ENCODE measurements at places on chromosomes 16 and 17.

GRCh38 chr16:27973678-27974077 lies 89.8 kb downstream of the GSG1L start:
- no peak for DNase-seq

DNA sequence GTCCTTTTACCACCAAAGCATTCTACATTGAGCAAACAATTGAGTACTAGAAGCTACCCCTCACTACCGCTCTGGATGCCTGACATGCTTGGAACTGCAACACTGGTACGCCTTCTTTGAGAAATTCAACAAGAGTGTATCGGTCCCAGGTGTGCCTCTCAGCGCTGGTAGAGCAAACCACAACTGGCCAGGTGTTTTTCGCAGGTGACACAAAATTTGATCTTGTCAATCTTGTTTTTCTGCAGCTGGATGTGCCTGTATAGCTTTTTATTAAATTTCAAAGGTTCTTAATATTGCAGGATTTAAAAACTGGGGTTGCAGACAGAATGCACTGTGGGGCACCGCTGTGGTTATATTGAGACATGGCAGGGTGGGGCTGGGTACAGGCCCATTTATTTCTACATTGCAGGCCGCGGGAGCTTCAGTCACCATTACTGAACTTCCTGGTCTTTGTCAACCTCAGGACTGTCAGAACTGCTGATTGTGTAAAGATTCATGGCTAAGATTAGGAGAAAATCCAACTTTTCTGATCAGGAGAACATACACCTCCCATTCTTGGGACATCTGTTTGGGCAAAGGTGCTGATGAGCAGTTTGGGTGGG lies 4.5 kb upstream of the SNX20 start:
- DNase-seq = no peak

DNA sequence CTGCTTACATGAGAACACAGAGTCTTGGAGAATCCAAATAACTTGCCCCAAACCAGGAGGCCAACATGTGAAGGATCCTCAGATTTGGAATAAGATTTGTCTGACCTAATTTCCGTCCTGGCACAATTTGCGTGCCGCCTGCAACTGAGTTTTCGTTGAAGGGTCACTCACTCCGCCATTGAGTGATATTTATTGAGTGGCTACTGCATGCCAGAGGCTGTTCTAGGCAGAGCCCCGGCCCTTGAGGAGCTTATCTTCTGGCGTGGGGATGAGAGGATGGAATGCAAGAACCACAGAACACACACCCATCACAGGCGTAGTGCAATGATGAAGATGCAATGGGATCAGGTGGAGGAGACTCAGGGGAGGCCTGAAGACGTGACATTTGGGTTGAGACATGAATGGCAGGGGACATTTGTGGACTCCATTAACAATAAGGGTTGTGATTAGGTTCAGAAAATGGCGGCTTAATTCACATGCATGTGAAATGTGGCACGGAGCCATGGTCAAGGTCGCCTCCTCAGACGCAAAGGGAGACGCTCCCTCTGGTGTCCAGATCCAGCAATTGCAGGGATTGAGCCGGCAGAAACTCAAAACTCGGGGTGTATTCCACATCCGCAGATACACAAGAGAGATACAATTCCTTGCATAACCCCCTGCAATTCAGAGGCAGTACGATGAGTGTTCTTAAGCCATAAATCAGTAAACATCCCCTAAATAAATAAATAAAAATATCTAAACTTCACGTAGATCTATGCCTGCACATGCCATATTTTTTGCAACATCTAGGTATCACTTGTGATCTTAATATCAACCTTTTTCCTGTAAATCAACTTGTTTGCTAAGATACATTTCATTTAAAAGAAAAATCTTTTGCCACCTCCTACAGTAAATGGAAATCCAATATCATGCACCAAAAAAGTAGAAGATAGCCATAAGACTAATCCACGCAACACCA lies 57.9 kb upstream of the CACNG4 start:
- no peak for DNase-seq

DNA sequence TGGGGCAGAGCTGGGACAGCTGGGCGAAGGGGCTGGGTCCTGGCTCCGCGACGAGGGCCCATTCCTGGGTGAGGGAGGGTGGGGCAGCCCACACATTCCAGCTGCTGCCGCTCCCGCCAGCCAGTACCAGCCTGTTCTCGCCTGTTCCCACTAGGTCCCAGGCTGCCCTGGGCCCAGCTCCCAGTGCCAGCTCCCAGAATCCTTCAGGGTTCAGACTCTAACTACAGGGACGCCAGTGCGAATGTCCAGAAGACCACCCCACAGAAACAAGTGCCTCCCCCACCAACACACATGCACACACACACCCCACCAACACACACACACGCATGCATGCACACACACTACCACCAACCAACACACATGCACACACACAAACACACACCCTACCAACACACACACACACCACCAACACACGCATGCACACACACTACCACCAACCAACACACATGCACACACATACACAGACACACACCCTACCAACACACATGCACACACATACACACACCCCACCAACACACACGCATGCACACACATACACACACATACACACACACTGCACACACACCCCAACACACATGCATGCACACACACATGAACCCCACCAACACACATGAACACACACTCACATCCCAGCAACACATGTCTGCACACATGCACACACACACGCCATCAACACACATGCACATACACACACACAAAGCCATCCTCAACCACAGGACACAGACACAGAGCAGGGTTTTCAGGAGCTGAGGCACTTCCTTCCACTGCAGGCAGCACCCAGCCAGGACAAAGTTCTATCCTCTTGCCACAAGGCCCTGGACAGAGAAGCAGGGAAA lies 27.5 kb upstream of the KRT17 start:
- DNase-seq = no peak

- DNase-seq = no peak
Measured at GRCh38 chr17:28396635-28397239, 9.3 kb downstream of the SLC46A1 start.

DNA sequence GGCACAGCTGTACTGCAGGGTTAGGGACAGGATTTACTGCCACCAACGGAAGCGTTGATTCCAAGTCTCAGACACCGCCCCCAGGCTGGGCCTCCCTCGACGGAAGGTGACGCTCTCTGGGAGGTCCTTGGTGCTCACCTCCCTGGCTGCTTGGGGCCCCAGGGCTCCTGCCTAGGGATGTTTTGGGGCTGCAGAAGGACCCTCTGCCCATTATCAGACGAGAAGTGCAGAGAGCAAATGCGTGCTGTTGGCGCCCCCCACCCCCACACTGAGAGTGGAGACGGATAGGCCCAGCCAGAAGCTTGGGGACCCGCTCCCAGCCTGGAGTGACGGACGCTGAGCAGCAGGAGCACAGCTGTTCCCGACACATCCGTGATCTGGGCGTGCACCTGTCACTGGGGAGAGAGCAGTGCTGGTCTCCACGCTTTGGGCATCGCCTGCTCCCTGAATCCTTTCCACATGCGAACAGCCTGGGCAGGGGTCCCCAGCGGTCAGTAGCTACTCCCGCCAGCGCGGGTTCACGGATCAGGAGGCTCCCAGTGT lies 5.1 kb upstream of the SOX8 start:
- DNase-seq = no peak

- no peak for DNase-seq
Measured at GRCh38 chr17:81294512-81295030, 536 bp downstream of the SLC38A10 start.

GRCh38 chr17:19987897-19988296 lies 10.3 kb upstream of the AKAP10 start:
- DNase-seq = no peak

DNA sequence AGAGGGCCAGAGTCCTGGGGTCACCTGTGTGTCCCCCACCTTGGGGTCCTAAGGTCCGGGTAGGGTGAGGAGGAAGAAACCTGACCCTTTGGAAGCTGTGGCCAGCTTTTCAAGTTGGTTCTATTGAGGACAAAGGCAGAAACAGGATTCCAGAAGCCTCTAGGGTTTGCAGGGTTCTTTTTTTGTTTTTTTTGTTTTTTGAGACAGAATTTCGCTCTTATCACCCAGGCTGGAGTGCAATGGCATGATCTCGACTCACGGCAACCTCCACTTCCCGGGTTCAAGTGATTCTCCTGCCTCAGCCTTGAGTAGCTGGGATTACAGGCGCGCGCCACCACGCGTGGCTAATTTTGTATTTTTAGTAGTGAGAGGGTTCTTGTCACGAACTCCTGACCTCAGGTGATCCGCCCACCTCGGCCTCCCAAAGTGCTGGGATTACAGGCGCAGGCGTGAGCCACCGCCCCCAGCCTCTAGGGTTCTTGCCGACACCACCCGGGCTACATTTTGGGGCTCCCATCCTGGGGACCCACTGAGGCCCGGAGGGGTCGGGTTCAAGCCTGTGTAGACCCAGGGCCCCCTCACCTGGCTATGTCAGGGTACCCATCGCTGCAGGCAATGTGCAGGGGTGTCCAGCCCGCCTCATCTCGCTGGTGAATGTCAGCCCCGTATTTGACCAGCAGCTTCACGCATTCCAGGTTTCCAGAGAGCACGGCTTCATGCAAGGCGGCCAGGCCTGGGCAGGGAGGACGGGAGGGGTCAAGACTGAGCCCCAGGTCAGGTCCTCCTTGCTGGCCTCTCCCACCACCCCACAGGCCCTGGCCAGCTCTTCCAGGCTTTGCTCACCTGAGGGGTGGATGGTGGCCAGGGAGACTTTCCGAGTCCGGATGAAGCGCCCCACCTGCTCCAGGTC lies 674 bp downstream of the PPP1R27 start:
- DNase-seq = no peak

GRCh38 chr17:7763919-7764318 lies 46.4 kb downstream of the DNAH2 start:
- no peak for DNase-seq

GRCh38 chr17:79574108-79574507 lies 36.7 kb downstream of the RBFOX3 start:
- DNase-seq = no peak

- no peak for DNase-seq
Measured at GRCh38 chr17:17058304-17058703, 16.0 kb downstream of the MPRIP start.

DNA sequence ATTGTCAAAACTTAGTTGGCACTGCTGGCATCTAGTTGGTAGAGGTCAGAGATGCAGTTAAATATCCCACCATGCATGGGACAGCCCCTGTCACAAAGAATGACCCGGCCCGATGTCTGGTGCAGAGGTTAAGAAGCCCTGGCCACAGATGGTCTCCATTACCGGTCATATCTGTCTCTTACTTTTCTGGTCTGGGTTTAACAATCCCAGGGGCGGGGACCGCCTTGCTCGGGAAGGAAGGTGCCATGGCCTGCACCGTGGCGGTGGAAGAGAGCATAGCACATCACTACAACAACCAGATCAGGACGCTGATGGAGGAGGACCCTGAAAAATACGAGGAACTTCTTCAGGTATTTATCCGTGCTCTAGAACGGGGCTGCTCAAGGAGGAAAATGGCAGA lies 8.1 kb downstream of the COQ7 start:
- DNase-seq = no peak

DNA sequence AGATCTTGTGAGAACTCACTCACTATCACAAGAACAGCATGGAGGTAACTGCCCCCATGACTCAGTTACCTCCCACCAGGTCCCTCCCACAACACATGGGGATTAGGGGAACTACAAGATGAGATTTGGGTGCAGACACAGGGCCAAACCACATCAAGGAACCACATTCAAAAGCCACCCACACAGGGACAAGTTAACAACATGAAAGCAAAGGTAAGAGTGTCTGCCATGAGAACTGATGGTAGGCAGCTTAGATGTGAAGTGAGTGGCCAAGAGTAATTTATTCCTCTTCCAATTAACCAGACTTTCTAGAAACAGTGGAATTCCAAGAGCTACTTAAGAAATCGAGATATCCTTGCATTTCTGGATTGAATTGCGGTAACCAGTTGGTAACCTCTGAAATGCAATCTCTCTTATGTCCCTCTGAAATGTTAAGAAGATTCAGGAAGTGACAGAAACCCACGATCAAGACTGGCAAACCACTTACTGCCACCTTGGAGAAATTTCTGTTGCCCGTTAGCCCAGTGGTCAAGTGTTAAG lies 167.4 kb upstream of the CACNG5 start:
- peak; percentile 37 for DNase-seq

- no peak for DNase-seq
Measured at GRCh38 chr17:44568945-44569858, 11.9 kb downstream of the FZD2 start.

GRCh38 chr16:4018391-4018790 lies 97.9 kb downstream of the ADCY9 start:
- DNase-seq = no peak

DNA sequence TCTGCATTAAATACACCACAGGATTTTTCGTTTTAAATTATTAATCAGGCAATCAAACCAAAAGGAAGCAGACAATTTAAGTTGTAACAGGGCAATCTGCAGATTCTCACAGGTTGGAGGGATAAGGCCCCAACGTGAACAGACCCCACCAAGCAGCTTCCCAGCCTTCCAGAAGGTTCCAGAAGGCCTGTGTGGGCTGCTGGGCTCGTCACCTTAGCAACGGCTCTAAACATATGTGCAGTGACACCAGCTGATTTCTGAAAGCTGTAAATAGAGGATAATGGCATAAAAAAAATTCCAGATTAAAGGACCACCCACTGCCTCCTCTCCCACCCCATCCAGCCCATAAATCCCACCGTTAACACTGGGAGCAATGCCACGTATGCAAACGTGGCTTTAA lies 123.8 kb downstream of the ZNF778 start:
- no peak for DNase-seq

DNA sequence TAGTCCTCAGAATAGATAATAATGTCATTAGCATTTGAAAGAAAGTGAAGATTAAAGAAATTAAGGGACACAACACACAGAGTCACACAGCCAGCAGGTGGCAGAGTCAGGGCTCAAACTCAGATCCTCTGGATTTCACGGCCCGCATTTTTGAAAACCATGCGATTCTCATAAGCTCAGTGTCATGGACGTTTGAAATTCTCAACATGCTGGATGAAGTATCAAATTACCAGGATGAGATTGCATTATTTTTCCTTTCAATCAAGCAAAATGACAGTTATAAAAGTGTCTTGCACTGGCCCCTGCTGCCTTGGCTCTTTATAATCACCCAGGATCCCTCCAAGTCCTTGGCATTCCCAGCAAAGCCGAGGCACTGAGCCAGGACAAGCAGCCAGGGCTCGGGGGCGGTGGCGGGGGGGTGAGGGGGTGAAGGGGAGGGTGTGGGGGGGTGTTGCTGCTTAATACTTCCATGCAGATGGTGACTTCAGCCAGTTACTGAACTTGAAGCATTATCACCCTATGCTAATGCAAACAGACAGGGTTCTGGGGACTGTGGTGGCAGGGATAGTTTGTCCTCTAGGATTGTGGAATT lies 6.6 kb upstream of the BMERB1 start:
- no peak for DNase-seq
